ENCODE measurements at places on chromosomes 16 and 17.

- peaks cover 49% of the 10 kb centered on the region for H3K4me1 ChIP-seq
- no peak for DNase-seq
- H3K27ac ChIP-seq = no peak overlapping the region
- no peaks in the 10 kb centered on the region for H3K36me3 ChIP-seq
Observed at GRCh38 chr17:42010898-42011516, 6.2 kb downstream of the DNAJC7 start.

GRCh38 chr17:82334622-82335394 lies 1.2 kb upstream of the SECTM1 start:
- H3K36me3 ChIP-seq = no peaks in the 10 kb centered on the region
- DNase-seq = peak; percentile 69
- no peaks in the 10 kb centered on the region for H3K27me3 ChIP-seq

DNA sequence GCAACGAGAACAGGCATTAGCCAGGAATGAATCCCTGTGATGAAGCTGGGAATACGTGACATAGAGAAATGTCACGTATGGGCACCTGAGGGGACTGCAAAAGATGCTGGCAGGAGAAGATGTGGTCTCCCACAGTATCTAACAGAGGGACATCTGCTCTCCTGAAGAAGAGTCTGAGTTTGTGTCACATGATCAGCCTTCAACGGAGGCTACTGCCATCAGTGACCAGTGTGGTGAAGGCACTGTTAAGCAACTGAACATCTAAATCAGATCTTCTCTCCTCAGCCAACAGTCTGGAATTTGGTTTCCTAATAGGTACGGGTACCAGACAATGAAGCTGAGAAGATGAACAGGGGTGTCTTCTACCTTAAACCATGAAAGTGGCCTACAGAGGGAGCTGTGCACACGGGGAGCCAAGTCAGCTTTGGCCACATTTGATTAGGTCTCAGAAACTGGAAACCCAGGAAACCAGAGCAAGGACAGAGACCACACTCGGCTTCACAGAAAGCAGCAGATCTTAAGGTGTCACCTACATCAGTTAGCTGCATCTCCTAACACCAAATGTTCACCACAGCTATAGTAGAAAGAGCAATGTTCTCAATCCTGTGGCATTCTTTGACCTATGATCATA lies 41.8 kb downstream of the BRD7 start:
- no peaks in the 10 kb centered on the region for H3K27me3 ChIP-seq
- H3K36me3 ChIP-seq = peaks cover 67% of the 10 kb centered on the region
- no peak overlapping the region for H3K27ac ChIP-seq
- H3K4me1 ChIP-seq = peaks cover 15% of the 10 kb centered on the region
- DNase-seq = no peak

- no peak overlapping the region for H3K4me3 ChIP-seq
- H3K27ac ChIP-seq = no peak overlapping the region
- no peaks in the 10 kb centered on the region for H3K27me3 ChIP-seq
- H3K36me3 ChIP-seq = no peaks in the 10 kb centered on the region
- DNase-seq = no peak
- H3K4me1 ChIP-seq = no peaks in the 10 kb centered on the region
Observed at GRCh38 chr16:52309446-52310416, 237.2 kb downstream of the TOX3 start.

- DNase-seq = no peak
- H3K36me3 ChIP-seq = no peaks in the 10 kb centered on the region
- no peak overlapping the region for H3K4me3 ChIP-seq
- no peak overlapping the region for H3K27ac ChIP-seq
Observed at GRCh38 chr16:77041468-77041867, 149.5 kb upstream of the MON1B start.

- DNase-seq = peak; percentile 89
- H3K27ac ChIP-seq = peak overlapping the region; percentile 80
- no peaks in the 10 kb centered on the region for H3K36me3 ChIP-seq
- H3K4me1 ChIP-seq = peaks cover 18% of the 10 kb centered on the region
Observed at GRCh38 chr16:10616756-10617640, 36.6 kb upstream of the EMP2 start.

DNA sequence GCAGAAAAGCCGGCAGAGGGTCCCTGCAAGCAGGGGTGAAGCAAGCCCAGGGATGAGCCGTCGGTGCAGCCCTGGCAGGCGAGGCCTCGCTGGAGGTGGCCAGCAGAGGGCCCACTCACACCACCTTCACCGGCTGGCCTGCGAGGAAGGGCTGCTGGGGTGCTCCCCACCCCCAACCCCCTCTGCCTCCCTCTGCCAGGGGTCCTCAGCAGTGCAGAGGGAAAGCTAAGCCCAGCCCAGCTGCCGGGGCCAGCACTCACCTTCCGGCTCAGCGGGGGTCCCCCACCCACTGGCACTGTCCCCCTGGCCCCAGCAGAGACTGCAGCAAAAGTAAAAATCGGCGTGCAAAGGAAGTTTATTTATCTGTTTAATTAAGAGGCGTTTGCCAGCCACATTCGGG lies 113.4 kb downstream of the ENGASE start:
- H3K27ac ChIP-seq = no peak overlapping the region
- no peaks in the 10 kb centered on the region for H3K4me1 ChIP-seq
- no peak overlapping the region for H3K4me3 ChIP-seq
- DNase-seq = no peak
- H3K36me3 ChIP-seq = no peaks in the 10 kb centered on the region

GRCh38 chr17:82876602-82877379 lies 37.0 kb upstream of the ZNF750 start:
- peaks cover 61% of the 10 kb centered on the region for H3K4me1 ChIP-seq
- H3K36me3 ChIP-seq = peaks cover 2% of the 10 kb centered on the region
- peak overlapping the region; percentile 23 for H3K4me3 ChIP-seq
- no peaks in the 10 kb centered on the region for H3K27me3 ChIP-seq
- peak; percentile 92 for DNase-seq
